Hepatocyte (in vitro differentiated cells): ENCODE measurements at places on chromosomes 3 and 15. TPM values are rescaled to one million over a fixed set of nuclear protein-coding genes. Genes with fewer than 3 reads are reported as not detected.

- no peak for DNase-seq
- no peaks in the 10 kb centered on the region for H3K36me3 ChIP-seq
- no peaks in the 10 kb centered on the region for H3K27me3 ChIP-seq
- no peak overlapping the region for H3K27ac ChIP-seq
- no peak overlapping the region for H3K4me3 ChIP-seq
Observed at GRCh38 chr15:81930582-81931369, 115.0 kb downstream of the MEX3B start.

- H3K4me3 ChIP-seq, result no peak overlapping the region
- no peaks in the 10 kb centered on the region for H3K36me3 ChIP-seq
- peaks cover 9% of the 10 kb centered on the region for H3K4me1 ChIP-seq
- DNase-seq, result no peak
- H3K27ac ChIP-seq, result no peak overlapping the region
Observed at GRCh38 chr3:72951259-72951722, 45.3 kb upstream of the PPP4R2 start.

DNA sequence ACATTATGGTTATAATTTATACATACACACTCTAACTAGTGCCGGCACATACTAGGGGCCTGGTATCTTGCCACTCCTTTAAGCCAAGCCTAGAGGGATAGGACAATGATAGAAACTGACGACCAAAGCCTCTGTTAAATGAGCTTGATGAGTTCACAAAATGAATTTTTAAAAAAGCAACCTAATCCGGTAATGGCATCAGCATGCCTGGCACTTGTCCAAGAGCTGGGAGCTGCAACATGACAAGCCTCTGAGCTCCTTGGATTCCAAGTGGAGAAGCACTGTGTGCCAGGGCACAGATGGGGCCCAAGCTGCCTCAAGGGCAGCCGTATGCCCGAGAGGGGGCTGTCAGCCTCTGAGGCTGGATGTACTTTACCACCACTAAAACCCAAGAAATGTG lies 9.7 kb downstream of the ETV5 start:
- peak; percentile 62 for DNase-seq
- H3K27me3 ChIP-seq, result no peaks in the 10 kb centered on the region
- no peaks in the 10 kb centered on the region for H3K36me3 ChIP-seq

- no peak overlapping the region for H3K27ac ChIP-seq
- H3K4me3 ChIP-seq, result no peak overlapping the region
- H3K4me1 ChIP-seq, result peaks cover 11% of the 10 kb centered on the region
- peak; percentile 58 for DNase-seq
- H3K36me3 ChIP-seq, result no peaks in the 10 kb centered on the region
Observed at GRCh38 chr15:69524296-69524695, 71.7 kb downstream of the RPLP1 start.

DNA sequence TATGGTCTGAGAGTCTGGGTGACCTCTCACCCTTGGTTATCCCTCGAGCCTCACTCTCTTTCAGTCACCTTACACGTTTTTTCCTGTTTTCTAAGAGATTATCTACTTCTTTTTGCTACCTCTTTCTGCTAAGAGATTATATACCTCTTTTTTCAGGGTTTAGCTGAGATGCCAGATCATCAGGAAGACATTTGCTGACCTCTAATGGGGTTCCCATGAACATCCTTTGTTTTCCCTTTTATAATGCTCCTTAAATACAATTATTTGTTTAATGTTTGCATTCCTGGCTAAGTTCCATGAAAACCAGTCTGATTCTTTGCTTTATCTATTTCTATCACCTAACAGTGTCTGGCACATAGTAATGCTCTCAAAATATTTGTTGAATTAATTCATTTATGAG lies 39.6 kb downstream of the LEKR1 start:
- no peaks in the 10 kb centered on the region for H3K27me3 ChIP-seq
- no peak for DNase-seq
- H3K4me1 ChIP-seq, result no peaks in the 10 kb centered on the region
- H3K4me3 ChIP-seq, result no peak overlapping the region

DNA sequence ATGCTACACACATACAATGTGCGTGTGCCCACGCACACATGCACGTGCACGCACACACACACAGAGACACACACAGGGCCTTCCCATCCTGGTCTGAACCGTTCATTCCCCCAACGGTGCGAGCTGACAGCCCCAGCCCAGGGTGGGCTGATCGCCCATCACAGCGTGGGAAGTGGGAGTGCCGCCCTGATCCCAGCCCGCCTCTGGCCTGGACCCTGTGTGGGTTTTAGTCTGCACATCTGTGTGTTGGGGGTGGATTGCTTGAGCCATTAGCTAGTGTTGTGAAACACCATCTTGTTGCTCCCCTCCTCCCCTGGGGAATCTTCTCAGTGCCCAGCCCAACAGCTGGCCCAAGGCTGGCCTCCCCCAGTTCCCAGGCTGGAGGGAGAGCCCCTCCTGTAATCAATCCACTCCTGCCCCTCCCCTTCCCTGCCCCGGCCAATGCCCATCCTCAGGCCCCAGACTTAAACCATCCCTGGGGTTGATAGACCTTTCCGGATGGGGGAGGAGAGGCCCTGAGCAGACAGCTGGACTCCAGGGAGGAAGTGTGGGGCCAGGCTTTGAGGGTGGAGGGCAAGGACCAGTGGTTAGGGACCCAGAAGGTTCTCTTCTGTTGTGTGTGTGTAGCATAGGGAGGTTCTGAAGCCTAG lies 8.3 kb downstream of the SEMA3G start:
- no peak overlapping the region for H3K4me3 ChIP-seq
- peak; percentile 31 for DNase-seq
- peaks cover 12% of the 10 kb centered on the region for H3K4me1 ChIP-seq
- H3K27me3 ChIP-seq, result no peaks in the 10 kb centered on the region
- no peaks in the 10 kb centered on the region for H3K36me3 ChIP-seq
- H3K27ac ChIP-seq, result no peak overlapping the region

GRCh38 chr3:192933779-192934460 lies 16.3 kb upstream of the MB21D2 start:
- no peaks in the 10 kb centered on the region for H3K4me1 ChIP-seq
- no peaks in the 10 kb centered on the region for H3K36me3 ChIP-seq
- no peak overlapping the region for H3K4me3 ChIP-seq
- DNase-seq, result no peak

GRCh38 chr3:23303601-23304217 lies 100.6 kb downstream of the UBE2E2 start:
- no peak for DNase-seq
- no peak overlapping the region for H3K27ac ChIP-seq
- H3K36me3 ChIP-seq, result no peaks in the 10 kb centered on the region
- H3K27me3 ChIP-seq, result no peaks in the 10 kb centered on the region
- no peaks in the 10 kb centered on the region for H3K4me1 ChIP-seq

DNA sequence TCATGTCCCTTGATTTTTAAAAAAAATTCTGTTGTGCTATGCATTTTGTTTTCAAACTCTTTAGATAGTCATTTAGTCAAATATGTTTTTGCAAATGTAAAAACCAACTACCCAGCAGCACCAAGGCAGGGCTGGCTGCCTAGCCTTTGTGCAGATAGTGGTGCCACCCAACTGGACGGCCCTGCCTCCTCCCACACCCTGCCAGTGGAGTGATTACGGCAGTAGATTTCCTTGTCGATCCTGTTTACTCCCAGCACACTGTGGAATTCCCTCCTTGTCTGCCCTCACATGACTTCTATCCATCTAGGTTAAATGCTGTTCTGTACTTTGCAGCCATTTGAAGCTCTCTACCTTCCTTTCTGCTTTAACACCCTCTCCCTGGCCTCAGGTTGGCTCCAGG lies 79.4 kb upstream of the PLXNA1 start:
- no peak overlapping the region for H3K4me3 ChIP-seq
- H3K27me3 ChIP-seq, result no peaks in the 10 kb centered on the region
- peak; percentile 16 for DNase-seq
- H3K4me1 ChIP-seq, result no peaks in the 10 kb centered on the region

- H3K4me1 ChIP-seq, result peaks cover 6% of the 10 kb centered on the region
- no peak overlapping the region for H3K4me3 ChIP-seq
- H3K27ac ChIP-seq, result no peak overlapping the region
Observed at GRCh38 chr15:88262064-88262463, 5.5 kb upstream of the NTRK3 start.

- H3K36me3 ChIP-seq, result no peaks in the 10 kb centered on the region
- H3K4me1 ChIP-seq, result no peaks in the 10 kb centered on the region
- no peak for DNase-seq
- H3K4me3 ChIP-seq, result no peak overlapping the region
- H3K27me3 ChIP-seq, result no peaks in the 10 kb centered on the region
Observed at GRCh38 chr3:35690271-35690670, 50.9 kb downstream of the ARPP21 start.

DNA sequence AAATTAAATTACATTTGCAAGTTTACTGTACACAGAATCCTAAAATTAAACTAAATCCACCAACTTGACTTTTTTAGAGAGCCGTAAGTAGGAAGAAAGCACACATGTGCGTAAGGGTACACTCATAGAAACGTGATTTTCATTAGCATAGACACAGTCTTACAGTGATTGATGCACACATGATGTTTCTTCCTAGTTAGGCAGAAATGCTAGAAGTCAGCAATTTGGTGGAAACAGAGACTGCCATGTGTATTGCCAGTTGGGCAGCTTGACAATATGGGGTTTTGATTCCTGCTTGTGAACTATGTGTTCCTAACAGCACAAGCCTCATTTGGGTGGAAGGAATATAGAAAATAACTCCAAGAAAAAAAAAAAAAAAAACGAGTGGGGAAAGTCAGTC lies 878.5 kb downstream of the ROBO1 start:
- H3K27me3 ChIP-seq, result no peaks in the 10 kb centered on the region
- no peaks in the 10 kb centered on the region for H3K4me1 ChIP-seq
- H3K4me3 ChIP-seq, result no peak overlapping the region

GRCh38 chr15:89551550-89551949 lies 23.7 kb upstream of the TICRR start:
- no peak for DNase-seq
- H3K4me3 ChIP-seq, result no peak overlapping the region
- no peaks in the 10 kb centered on the region for H3K27me3 ChIP-seq
- H3K4me1 ChIP-seq, result no peaks in the 10 kb centered on the region
- H3K27ac ChIP-seq, result peak overlapping the region; percentile 29
- no peaks in the 10 kb centered on the region for H3K36me3 ChIP-seq

- no peaks in the 10 kb centered on the region for H3K27me3 ChIP-seq
- no peaks in the 10 kb centered on the region for H3K36me3 ChIP-seq
- DNase-seq, result no peak
- H3K4me1 ChIP-seq, result no peaks in the 10 kb centered on the region
- H3K27ac ChIP-seq, result no peak overlapping the region
Observed at GRCh38 chr3:182412066-182412465, 381.2 kb upstream of the ATP11B start.

RASGRF1 gene
- 1.5 and 2.3 TPM in 2 replicates for total RNA-seq

SEC22C gene
- 44.1 and 53.9 TPM in 2 replicates for total RNA-seq

UBAP1L gene
- total RNA-seq, result 0.96 and 1.8 TPM in 2 replicates

GOLGA8J gene
- 0.13 TPM in 1 of 2 replicates, not detected in the other for total RNA-seq

HAPLN3 gene
- total RNA-seq, result 4.1 and 4.2 TPM in 2 replicates

CD200 gene
- total RNA-seq, result 6.7 and 12.6 TPM in 2 replicates
